ENCODE measurements at places on chromosomes 7 and 10. TPM values are rescaled to one million over a fixed set of nuclear protein-coding genes. Genes with fewer than 3 reads are reported as not detected.
A peak's percentile ranks its signal among the peaks of the same experiment; 100 is the strongest.

Gene LZTS2
- total RNA-seq: 189 TPM

Gene TRIL
- total RNA-seq: 3.3 TPM

Gene SGMS1
- 67.0 TPM for total RNA-seq

Gene TET1
- total RNA-seq: 5.1 TPM

Gene ABCB1
- 9.2 TPM for total RNA-seq

Gene PNLIPRP2
- total RNA-seq: not detected

DNA sequence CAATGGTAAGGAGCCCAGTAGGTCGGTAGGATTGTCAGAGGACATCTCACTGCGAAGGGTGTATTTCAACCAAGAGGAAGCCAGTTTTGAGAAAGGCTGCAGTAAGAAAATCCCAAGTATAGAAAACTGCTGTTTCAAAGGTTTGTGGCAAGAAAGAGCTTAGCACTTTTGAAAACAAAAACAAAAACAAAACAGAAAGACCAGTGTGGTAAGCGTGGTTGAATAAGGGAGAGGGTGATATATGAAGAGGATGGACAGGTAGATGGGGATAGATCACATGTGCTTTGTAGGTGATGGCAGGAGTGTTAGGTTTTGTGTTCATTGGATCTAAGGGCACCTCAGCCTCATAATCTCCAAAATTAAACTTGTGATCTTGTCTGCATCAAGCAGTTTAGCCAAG lies 141.6 kb upstream of the WNT16 start:
- DNase-seq: no peak
- no peaks in the 10 kb centered on the region for H3K4me1 ChIP-seq
- H3K27ac ChIP-seq: no peak overlapping the region
- no peaks in the 10 kb centered on the region for H3K27me3 ChIP-seq

DNA sequence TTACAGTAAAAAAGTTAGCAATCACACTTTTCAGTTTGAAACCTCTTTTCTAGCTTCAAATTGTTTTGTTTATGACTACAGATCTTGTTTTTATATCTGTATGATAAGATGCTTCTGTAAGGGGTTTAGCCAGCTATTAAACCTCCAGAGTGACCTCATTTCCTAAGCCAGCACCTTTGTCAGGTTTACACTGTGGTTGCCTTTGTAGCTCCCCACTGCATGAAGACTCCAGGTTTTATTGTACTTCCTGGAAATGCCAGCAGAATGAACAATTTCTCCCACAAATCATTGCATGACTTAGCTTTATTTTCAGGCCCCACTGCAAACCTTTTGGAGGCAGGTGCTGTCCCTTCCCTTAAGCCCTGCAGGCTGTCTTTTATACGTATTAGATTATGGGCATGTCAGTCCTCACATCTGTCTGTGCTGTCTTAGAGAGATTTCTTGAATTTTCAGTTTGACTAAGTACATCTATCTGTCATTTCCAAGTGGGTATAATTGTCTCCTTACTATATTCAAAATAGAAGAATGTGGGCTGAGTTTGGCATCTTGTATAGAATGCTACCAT lies 8.2 kb upstream of the AGR3 start:
- H3K4me1 ChIP-seq: peaks cover 2% of the 10 kb centered on the region
- H3K27me3 ChIP-seq: no peaks in the 10 kb centered on the region
- DNase-seq: no peak
- no peak overlapping the region for H3K27ac ChIP-seq

GRCh38 chr7:45118889-45119331 lies 7.4 kb upstream of the TBRG4 start:
- H3K4me1 ChIP-seq: no peaks in the 10 kb centered on the region
- H3K4me3 ChIP-seq: no peak overlapping the region
- no peaks in the 10 kb centered on the region for H3K36me3 ChIP-seq
- no peak for DNase-seq
- H3K27me3 ChIP-seq: no peaks in the 10 kb centered on the region
- no peak overlapping the region for H3K27ac ChIP-seq

DNA sequence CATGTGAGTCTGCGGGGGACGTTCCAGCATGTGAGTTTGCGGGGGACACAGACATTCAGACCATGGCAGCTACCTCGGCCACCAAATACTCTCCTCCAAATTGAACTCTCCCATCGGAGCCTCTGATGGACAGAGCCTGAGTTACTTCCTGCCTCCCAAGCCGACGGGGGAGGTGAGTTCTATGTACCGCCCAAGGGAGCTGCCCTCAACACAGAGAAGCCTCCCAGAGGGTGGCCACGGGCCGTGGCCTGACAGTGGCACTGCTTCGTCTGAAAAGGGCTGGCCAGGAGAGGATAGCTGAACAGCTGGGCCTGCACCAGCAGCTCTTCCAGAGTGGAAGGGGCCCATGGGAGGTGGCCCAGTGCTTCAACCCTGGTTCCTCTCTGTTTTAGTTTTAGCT lies 274.5 kb upstream of the PPP2R2D start:
- H3K4me3 ChIP-seq: no peak overlapping the region
- H3K4me1 ChIP-seq: no peaks in the 10 kb centered on the region
- H3K36me3 ChIP-seq: no peaks in the 10 kb centered on the region
- DNase-seq: no peak

- no peak overlapping the region for H3K27ac ChIP-seq
- H3K27me3 ChIP-seq: no peaks in the 10 kb centered on the region
- H3K4me3 ChIP-seq: no peak overlapping the region
- H3K36me3 ChIP-seq: no peaks in the 10 kb centered on the region
Measured at GRCh38 chr7:16063221-16063620, 358.1 kb downstream of the CRPPA start.

- H3K4me3 ChIP-seq: no peak overlapping the region
- H3K36me3 ChIP-seq: no peaks in the 10 kb centered on the region
- DNase-seq: no peak
- H3K27ac ChIP-seq: no peak overlapping the region
Measured at GRCh38 chr10:71392292-71392691, 4.4 kb upstream of the CDH23 start.

DNA sequence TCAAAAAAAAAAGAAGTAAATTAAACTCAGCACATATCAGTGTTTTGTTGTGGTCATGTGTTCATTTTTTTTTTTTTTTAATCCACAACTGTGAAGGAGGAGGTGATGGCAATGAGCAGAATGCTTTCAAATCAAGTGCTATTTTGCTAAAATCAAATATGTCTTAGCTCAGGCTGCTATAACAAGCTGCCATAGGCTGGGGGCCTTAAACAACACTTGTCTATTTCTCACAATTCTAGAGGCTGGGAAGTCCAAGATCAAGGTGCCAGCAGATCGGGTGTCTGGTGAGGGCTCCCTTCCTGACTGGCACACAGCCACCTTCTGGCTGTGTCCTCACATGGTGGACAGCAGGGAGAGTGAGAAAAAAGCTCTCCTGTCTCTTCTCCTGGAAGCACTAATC lies 203.9 kb downstream of the FAM107B start:
- H3K4me3 ChIP-seq: no peak overlapping the region
- peaks cover 3% of the 10 kb centered on the region for H3K4me1 ChIP-seq
- no peak for DNase-seq
- peak overlapping the region; percentile 90 for H3K27ac ChIP-seq
- no peaks in the 10 kb centered on the region for H3K27me3 ChIP-seq

GRCh38 chr7:29429401-29429800 lies 134.2 kb upstream of the PRR15 start:
- H3K27ac ChIP-seq: no peak overlapping the region
- DNase-seq: no peak
- H3K4me3 ChIP-seq: no peak overlapping the region
- H3K27me3 ChIP-seq: no peaks in the 10 kb centered on the region
- H3K36me3 ChIP-seq: no peaks in the 10 kb centered on the region
- H3K4me1 ChIP-seq: no peaks in the 10 kb centered on the region
